Activated T-cell treated with anti-CD3 and anti-CD28 coated beads for 48 hours (primary cell): ENCODE measurements at places on chromosomes 11 and 22.

- DNase-seq: no peak
These were observed 26.3 kb upstream of the CSF2RB start for GRCh38 chr22:36887162-36887561.

DNA sequence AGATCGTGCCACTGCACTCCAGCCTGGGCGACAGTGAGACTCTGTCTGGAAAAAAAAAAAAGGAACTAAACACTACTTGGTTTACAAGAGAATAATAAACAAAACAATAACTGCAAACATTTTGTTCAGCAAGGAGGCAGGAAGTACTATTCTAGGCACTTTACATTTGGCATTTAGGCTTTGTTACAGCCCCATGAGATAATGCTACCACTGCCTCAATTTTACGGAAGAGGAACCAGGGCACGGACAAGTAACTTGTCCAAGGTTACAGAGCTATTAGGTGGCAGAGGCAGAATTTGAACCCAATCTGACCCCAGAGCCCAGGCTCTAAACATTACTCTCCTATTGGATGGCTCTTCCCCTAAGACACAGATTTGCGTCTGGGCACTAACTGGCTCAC, 108.7 kb upstream of the AKIP1 start:
- DNase-seq: no peak

GRCh38 chr11:21554284-21554683, 638.6 kb upstream of the ANO5 start:
- DNase-seq: no peak

GRCh38 chr11:34642001-34642554, 21.2 kb downstream of the EHF start:
- no peak for DNase-seq

DNA sequence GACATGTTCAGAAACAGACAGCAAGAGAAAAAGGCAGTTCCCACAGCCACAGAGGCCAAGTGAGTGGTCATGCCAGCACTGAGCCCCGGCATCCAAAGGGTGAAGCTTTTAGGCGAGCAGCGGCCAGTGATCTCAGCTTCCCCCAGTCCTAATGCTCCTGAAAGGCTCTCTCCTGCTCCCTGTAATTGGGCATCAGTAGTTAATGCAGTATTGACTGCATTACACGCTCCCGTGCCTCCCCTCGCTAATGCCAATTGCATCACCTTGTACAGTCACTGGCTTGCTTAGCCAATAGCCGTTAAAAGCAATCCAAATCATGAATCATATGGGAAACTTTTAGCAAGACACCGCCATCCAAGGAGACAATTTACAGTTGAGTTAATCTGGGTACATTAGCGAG, 4.9 kb downstream of the LMO1 start:
- DNase-seq: no peak

- DNase-seq: no peak
These were observed 5.1 kb upstream of the PPFIA1 start for GRCh38 chr11:70265341-70265740.
